ENCODE measurements at places on chromosomes 7 and 10. TPM values are rescaled to one million over a fixed set of nuclear protein-coding genes. Genes with fewer than 3 reads are reported as not detected.

Gene PKD2L1
- not detected for total RNA-seq

Gene INA
- total RNA-seq, result 2.9 TPM

Gene FFAR4
- not detected for total RNA-seq

Gene CFTR
- 1.3 TPM for total RNA-seq

Gene CARD11
- 17.6 TPM for total RNA-seq

Gene DOCK1
- total RNA-seq, result 38.3 TPM

Gene C7orf57
- 0.13 TPM for total RNA-seq

Gene LAMB4
- not detected for total RNA-seq

Gene NRCAM
- total RNA-seq, result 0.98 TPM

Gene MALSU1
- total RNA-seq, result 82.4 TPM

Gene ITIH5
- total RNA-seq, result 3.8 TPM

Gene FGL2
- total RNA-seq, result not detected

Gene AEBP1
- 273 TPM for total RNA-seq

Gene KCNIP2
- 0.51 TPM for total RNA-seq

Gene TSPAN13
- 14.7 TPM for total RNA-seq

Gene PNPLA8
- total RNA-seq, result 6.8 TPM

Gene MYH16
- 1.1 TPM for total RNA-seq

Gene IRF5
- total RNA-seq, result 13.3 TPM

Gene NOBOX
- not detected for total RNA-seq

Gene CTTNBP2
- total RNA-seq, result 6.2 TPM

Gene JAKMIP3
- total RNA-seq, result 0.13 TPM

Gene ATRNL1
- 26.1 TPM for total RNA-seq

Gene TMEM213
- total RNA-seq, result not detected

Gene SND1
- 148 TPM for total RNA-seq

Gene MIOS
- total RNA-seq, result 28.3 TPM

Gene FAM24B
- 2.0 TPM for total RNA-seq

Gene CACNB2
- not detected for total RNA-seq

Gene CXCL12
- 4.7 TPM for total RNA-seq

Gene HMX3
- not detected for total RNA-seq

Gene OR2A1
- 0.13 TPM for total RNA-seq

Gene LIPJ
- not detected for total RNA-seq

Gene UFSP1
- total RNA-seq, result 11.4 TPM

Gene CHCHD2
- total RNA-seq, result 642 TPM

Gene CLDN12
- total RNA-seq, result 31.8 TPM

Gene FMC1
- total RNA-seq, result 7.3 TPM

Gene TRIM56
- 16.1 TPM for total RNA-seq

Gene RBM20
- total RNA-seq, result 1.4 TPM

Gene MCM7
- total RNA-seq, result 43.5 TPM

Gene MRLN
- total RNA-seq, result not detected

Gene ANKRD61
- total RNA-seq, result not detected

Gene TRIM73
- total RNA-seq, result 0.89 TPM

Gene CLCN1
- not detected for total RNA-seq

Gene FGFBP3
- total RNA-seq, result 0.33 TPM

Gene SH2B2
- 3.6 TPM for total RNA-seq
